SK-N-MC (cell line): ENCODE measurements at places on chromosomes 7 and 10.

- DNase-seq, result no peak
Measured at GRCh38 chr7:29812185-29812876, 6.0 kb downstream of the WIPF3 start.

DNA sequence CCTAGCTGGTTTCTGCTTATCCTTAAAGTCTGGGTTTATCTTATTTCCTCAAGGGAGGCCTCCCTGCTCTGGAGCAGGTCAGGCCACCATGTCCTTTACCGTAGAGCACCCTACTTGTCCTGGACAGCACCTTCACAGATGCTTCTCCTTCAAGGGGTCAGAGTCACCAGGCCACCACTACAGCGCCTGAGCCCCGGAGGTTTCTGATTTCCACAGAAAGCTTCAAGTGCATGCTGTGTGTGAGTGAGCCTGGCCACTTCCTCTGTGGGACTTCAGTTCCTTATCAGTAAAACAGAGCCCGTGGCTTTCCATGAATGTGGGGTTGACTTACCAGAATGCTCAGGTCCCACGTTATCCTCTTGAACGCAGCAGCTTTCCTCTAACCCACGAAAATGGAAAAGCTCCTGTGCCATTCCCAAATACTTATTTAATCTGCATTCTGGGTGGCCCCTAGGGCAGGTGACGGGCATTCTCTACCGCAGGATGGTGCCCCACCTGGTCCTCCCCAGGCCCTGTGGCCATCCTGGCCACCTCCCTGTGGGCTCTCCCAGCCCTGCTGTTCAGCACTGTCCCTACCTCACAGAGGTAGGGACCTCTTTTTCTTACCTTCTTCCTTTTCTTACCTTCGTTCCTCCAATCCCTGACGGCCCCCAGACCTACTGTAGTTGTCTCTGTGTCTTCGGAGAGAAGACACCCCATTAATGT is 1.4 kb upstream of the DOCK1 start:
- no peak for DNase-seq

- DNase-seq, result no peak
Measured at GRCh38 chr10:74103560-74104258, 46.9 kb downstream of the AP3M1 start.

DNA sequence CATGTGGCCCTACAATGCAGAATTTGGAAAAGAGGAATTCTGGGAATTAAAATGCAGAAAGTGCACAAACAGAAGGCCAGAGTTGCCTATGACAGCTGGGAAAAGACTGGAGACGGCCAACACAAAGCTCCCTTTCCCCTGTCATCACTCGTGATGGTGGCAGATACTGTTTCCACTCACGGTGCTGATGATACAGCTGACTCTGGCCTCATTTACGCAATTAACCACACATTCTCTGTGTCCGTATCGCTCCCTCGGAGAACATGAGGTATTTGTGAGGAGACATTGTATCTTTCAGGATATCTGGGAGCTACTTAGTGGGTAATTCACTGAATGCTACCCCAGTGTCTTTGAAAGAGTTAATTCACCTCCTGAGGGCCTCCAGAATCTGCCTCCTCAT is 172.8 kb downstream of the TAX1BP1 start:
- DNase-seq, result no peak

GRCh38 chr10:91035650-91036292 is 114.9 kb upstream of the ANKRD1 start:
- DNase-seq, result no peak

DNA sequence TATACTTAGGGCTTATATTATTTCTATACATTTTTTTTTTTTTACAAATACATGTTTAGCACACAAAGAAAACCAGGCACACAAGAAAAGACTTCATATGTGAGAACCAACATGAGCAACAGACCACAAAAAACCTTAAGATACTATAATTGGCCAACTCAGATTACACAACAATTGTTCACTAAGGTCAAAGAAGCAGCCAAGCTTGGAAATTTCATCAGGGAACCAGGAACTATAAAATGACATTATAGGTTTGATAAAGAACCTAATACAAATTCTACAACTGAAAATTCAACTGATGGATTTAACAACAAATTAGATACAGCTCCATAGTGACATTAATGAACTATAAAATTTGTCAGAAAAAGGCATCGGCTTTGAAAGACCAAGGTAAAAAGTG is 4.4 kb upstream of the LUC7L2 start:
- DNase-seq, result no peak

DNA sequence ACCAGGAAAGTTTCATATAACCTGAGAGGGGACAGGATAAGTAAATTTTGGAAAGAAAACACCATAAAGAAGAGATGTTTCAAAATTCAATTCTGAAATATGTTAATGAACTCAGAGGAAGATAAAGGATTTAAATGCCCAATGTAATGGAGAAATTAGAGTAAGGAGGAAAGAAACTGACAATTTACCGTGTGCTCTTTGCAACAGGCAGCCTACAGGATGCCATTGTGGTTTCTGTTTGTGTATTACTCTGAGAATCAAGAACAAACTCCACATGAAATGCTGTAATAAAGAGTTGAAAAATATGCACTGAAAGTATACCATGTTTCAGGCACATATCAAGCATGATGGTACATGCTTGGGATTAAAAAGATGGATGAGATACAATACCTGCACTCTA is 44.8 kb upstream of the GLCCI1 start:
- DNase-seq, result no peak
